Activated naive CD4-positive, alpha-beta T cell treated with anti-CD3 and anti-CD28 coated beads, Interleukin-2, amount 50 U/mL, for 16 hours (primary cell): ENCODE measurements at places on chromosomes 12 and 14.

- DNase-seq, result peak; percentile 70
Observed at GRCh38 chr12:70243510-70244371, 508 bp downstream of the CNOT2 start.

- peak; percentile 39 for DNase-seq
Observed at GRCh38 chr14:67240168-67240932, 885 bp upstream of the PALS1 start.

- no peak for DNase-seq
Observed at GRCh38 chr14:73723406-73723796, 9.2 kb upstream of the PNMA1 start.

- no peak for DNase-seq
Observed at GRCh38 chr12:21571046-21571445, 33.6 kb downstream of the GYS2 start.

DNA sequence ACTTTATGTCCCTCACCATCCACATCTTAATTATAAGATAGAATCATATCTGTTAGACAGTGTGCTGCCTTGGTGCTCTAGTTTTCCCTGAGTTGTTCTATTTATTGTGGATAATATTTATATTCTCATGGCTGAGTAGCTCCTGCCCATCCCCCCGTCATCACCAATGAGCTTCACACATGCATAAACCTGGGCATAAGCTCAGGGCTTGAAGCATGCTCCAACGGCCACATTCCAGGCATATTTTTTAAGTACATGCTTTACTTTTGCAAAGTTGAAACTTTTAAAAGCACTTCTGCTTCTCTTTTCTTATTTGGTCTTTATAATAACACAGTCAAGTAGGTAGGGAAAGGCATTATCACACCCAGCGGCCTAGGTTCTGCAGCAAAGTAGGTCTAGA is 3.4 kb upstream of the FBXO34 start:
- no peak for DNase-seq

GRCh38 chr14:67461341-67461985 is 27.1 kb downstream of the TMEM229B start:
- no peak for DNase-seq

DNA sequence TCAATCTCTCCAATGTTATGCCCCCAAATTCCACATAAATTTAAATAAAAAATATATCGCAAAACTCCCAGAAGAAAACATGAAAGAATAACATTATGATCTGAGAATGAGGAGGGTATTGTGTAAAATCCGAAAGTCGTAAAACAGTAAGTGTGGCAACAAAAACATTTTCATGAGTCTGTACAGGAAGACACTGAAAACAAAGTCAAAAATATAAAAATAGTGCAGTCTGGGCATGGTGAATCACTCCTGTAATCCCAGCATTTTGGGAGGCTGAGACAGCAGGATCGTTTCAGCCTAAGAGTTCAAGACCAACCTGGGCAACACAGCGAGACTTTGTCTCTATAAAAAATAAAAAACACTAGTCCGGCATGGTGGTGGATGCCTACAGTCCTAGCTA is 57.1 kb downstream of the SPTLC2 start:
- DNase-seq, result no peak

GRCh38 chr12:66119870-66120241 is 10.7 kb downstream of the LLPH start:
- DNase-seq, result no peak
